Uterine smooth muscle cell (primary cell): ENCODE measurements at places on chromosomes 13 and 19. TPM values are rescaled to one million over a fixed set of nuclear protein-coding genes. Genes with fewer than 3 reads are reported as not detected.

Gene CCNE1
- total RNA-seq = 5.4 and 5.6 TPM in 2 replicates

Gene MBD3L2
- not detected in 2 replicates for total RNA-seq

Gene CCL25
- total RNA-seq = not detected in 2 replicates

Gene TPRX2
- not detected in 2 replicates for total RNA-seq
